ENCODE measurements at places on chromosomes 6 and 20.

DNA sequence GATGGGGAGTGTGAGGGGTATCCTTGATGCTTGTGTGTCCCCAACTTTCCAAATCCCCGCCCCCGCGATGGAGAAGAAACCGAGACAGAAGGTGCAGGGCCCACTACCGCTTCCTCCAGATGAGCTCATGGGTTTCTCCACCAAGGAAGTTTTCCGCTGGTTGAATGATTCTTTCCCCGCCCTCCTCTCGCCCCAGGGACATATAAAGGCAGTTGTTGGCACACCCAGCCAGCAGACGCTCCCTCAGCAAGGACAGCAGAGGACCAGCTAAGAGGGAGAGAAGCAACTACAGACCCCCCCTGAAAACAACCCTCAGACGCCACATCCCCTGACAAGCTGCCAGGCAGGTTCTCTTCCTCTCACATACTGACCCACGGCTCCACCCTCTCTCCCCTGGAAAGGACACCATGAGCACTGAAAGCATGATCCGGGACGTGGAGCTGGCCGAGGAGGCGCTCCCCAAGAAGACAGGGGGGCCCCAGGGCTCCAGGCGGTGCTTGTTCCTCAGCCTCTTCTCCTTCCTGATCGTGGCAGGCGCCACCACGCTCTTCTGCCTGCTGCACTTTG is at the start of gene TNF:
TSS of gene TNF (plus strand) at position 231 of the 567 bp plus-strand sequence. CDS start at position 408, 177 bp downstream.
- peak; percentile 71 for DNase-seq

- no peak for DNase-seq
These were observed 1143.8 kb upstream of the MAP3K7 start for GRCh38 chr6:91730710-91731109.

DNA sequence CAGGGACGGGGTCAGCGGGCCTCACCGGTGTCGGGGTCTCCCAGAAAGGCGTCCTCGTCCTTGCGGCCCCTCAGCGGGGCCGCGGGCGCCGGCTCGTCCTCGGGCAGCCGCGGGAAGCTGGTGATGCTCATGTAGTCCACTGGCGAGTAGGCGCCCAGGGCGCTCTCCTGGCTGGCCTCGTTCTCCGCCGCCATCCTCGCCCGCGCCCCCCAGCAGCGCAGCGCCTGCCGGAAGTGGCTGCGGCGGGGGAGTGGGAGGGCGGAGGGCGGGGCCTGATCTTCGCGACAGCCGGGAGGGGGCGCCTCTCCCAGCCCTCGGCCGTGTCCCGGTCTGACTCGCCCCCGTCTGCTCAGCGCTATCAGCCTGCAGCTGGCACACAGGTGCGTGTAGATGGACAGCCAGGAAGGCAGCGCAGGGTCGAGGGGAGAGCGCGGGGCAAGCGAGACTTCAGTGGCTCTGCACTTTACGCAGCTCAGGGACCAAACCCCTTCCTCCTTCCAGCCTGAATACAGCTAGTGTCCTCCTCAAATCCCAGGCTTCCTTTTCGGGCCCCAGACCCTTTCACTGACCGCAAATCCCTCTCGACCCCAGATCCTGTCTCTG is at the start of gene GGT7:
TSS of gene GGT7 (minus strand) at position 235 of the 603 bp plus-strand sequence. CDS start at position 194, 41 bp downstream.
- peak; percentile 85 for DNase-seq

GRCh38 chr6:53579338-53579737 is 34.4 kb upstream of the GCLC start:
- no peak for DNase-seq

GRCh38 chr6:111761783-111762312 is 111.4 kb downstream of the FYN start:
- no peak for DNase-seq

DNA sequence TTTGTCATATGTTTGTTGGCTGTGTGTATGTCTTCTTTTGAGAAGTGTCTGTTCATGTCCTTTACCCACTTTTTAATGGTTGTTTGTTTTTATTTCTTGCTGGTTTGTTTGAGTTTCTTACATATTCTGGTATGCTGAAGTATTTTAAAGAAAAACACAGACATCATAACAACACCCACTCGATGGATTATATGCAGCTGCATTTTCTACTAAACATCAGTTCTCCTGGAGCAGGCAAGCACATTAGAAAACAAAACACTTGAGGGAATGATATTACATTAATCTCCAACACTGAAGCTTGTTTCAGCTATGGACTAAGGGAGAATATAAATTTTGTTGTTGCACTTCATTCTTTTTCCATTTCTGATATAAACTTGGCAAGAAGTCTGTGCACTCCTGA is 42.5 kb upstream of the RFPL4B start:
- DNase-seq, result no peak

GRCh38 chr6:53009511-53009910 is 14.4 kb upstream of the GSTA4 start:
- DNase-seq, result no peak

DNA sequence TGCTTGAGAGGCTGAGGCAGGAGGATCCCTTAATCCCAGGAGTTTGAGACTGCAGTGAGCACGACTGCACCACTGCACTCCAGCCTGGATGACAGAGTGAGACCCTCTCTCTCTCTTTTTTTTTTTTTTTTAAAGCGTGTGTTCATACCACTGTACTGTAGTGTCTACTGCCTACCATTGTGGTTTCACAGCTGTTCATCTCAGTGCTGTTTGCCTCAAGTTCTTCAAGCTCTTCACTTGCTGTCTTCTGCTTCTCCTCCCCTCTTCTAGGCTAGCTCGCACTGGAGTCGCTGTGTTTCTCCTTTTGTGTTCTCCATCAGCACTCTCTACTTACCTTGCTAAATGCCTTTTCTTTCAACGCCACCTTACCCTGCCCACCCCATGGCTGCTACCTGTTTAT is 7.4 kb downstream of the FOXO3 start:
- DNase-seq, result no peak

DNA sequence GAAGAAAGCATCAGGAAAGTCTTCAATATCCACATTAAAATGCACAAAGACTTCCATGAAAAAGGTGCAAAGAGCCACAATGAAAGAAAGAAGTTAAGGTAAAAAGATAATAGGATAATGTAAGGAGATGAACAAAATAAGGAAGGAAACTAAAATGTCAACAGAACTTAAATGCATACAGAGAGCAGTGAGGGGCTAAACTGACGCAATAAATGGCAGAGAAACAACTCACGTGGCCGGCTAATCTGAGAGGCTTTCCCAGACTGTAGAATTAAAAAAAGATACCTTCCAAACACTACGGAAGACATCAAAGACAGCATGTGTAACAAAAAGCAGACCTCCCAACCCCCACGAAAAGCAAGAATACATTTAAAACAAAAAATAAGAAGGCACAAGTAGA is 73.7 kb downstream of the GMDS start:
- DNase-seq, result no peak

DNA sequence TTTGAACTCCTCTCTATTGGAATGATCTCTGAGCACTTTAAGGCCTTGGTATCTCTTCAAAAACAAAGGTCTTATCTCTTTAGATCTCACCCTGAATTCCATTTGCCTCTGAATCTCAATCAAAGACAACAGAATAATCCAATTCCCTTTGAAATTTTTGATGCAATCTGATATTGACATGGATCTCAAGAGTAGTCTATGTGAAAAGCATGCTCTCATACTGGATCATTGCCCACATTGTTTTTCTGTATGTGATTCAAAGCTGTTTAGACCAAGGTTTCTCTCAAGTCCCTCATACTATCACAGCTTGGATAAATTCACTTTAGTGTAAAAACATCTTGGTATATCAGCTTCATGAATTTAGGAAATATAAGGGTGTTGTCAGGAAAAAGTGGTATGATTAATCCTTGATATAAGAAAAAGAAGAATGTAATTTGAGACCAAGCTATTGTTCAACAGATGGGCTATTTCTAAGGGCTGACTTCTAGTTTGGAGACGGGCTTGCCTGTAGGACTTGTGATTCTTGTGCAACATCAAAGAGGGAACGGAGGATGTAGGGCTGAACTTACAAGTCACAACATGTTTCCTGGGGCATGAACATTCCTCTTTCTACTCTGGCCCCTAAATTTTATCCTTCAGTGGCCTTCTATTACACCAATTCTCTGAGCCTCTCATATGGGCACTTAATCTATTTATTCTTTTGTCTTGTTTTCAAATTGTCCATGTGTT is 77.9 kb upstream of the CITED2 start:
- no peak for DNase-seq

DNA sequence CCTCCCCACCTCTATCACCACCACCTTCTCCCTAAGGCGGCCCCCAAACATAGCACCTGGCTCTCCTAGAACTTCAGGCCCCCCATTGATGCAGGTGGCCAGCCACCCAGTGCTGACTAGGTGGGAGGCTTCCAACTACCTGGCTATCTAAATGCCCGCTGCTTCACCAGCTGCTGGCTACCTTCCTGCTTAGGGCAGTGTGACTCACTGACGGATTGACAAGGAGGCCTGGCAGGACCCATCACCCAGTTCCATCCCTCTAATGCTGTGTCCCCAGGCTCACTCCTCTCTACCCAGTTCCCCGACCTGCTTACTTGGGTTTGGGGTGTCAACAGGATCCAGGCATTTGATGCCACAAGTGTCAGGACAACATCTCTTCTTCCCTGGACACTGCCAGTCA is 1.1 kb downstream of the SLPI start:
- DNase-seq, result no peak

GRCh38 chr6:93105907-93106306 is 313.5 kb downstream of the EPHA7 start:
- no peak for DNase-seq

- no peak for DNase-seq
These were observed 1059.0 kb upstream of the EPHA7 start for GRCh38 chr6:94478133-94479005.

DNA sequence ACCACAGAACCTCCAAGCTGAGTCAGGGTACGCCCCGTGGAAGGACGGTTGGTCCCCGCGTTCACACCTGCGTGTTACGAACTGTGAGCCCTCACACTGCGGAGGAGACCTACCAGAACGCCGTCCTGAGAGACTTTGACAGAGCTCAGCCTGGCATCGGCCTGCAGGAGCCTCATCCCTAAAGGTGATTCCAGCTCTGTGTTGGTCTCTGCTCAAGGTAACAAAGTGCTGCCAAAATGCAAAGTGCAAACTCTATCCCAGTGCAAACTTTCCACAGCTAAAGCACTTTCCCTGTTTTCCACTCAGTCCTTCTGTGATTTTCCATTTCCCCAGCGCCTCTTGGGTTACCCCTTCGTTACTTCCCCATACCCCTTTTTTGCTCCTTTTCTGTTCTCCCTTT is 8.6 kb upstream of the ZBTB46 start:
- DNase-seq, result no peak

- DNase-seq, result no peak
These were observed 17.0 kb upstream of the MEP1A start for GRCh38 chr6:46776070-46776712.

DNA sequence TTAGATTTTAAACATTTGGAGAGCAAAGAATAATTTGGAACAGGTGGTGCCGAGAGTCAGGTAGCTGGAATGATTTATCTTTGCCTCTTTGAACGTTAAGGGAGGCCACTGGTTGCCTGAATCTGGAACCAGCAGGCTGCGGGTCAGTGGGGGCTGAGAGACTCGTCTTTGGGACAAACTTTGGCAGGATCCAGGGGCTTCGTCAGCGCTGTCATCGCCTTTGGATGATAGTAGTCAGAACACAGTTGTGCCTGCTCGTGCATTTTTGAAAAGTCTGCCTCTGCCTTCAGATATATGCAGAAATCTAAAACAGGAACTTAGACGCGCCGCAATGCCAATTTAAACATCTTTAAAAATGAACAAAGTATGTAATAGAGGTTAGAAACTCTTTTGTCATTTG is 5.0 kb downstream of the EYA2 start:
- DNase-seq, result no peak

GRCh38 chr20:43666376-43667328 is at the start of gene MYBL2:
Gene MYBL2, plus strand, starts transcription at chr20:43667114. Its CDS starts 170 bp downstream, at chr20:43667284.
- peak; percentile 63 for DNase-seq

GRCh38 chr20:37816003-37816402 is 86.9 kb upstream of the VSTM2L start:
- DNase-seq, result no peak

- no peak for DNase-seq
These were observed 41.7 kb downstream of the SLC9A8 start for GRCh38 chr20:49854190-49854875.

DNA sequence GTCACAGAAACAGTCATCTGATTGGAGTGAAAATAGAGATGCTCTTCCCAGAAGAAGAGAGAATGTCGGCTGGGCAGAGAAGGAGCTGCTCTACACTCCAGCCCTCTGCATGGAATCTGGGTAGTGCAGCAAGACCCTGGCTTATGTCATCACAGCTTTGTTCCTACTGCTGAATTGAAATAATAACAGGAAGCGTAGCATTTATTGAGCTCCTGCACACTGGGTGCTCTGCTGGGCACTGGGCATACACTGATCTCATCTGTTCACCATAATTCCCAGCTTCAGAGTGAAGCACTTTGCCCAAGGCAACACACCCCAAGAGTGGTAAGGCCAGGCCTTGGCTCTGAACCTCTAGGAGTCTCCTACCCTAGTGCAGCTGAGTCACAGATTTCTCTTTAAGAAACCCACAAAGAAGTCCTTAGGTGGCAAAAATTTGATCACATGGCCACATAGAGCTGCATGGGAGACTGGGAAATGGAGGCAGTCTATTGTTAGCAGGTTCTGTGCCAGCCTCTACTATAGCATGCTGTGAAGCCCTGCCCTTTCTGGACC is 3.9 kb upstream of the SDCBP2 start:
- no peak for DNase-seq

- peak; percentile 5 for DNase-seq
These were observed 131.8 kb upstream of the PROKR2 start for GRCh38 chr20:5448449-5449118.

GRCh38 chr20:7866285-7866684 is 74.0 kb downstream of the HAO1 start:
- no peak for DNase-seq

GRCh38 chr20:573414-574296 is 30.1 kb upstream of the CSNK2A1 start:
- DNase-seq, result no peak

DNA sequence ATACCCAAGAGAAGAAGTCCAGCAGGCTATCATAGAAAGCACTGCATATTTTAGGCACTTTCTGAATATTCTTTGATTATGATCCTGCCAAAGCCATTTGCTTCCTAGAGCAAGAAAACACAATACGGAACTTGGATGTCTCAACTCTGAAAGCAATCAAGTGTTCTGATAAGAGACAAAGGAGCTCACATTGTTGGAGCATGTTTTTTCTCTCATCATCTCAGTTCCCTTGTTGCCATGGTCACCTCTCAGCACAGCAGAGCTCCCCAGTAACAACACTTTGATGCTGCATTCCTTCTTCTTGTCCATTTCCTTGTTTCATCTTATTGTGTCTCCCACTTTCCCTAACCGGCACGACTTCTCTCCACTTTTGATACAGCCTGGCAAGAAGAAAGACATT is 168.7 kb upstream of the FUT9 start:
- DNase-seq, result no peak
